ENCODE measurements at places on chromosomes 1 and 21.

- no peak for DNase-seq
These were observed 1290.7 kb upstream of the ADGRL2 start for GRCh38 chr1:80509965-80510522.

GRCh38 chr1:79749607-79750006 lies 743.1 kb upstream of the ADGRL4 start:
- no peak for DNase-seq

DNA sequence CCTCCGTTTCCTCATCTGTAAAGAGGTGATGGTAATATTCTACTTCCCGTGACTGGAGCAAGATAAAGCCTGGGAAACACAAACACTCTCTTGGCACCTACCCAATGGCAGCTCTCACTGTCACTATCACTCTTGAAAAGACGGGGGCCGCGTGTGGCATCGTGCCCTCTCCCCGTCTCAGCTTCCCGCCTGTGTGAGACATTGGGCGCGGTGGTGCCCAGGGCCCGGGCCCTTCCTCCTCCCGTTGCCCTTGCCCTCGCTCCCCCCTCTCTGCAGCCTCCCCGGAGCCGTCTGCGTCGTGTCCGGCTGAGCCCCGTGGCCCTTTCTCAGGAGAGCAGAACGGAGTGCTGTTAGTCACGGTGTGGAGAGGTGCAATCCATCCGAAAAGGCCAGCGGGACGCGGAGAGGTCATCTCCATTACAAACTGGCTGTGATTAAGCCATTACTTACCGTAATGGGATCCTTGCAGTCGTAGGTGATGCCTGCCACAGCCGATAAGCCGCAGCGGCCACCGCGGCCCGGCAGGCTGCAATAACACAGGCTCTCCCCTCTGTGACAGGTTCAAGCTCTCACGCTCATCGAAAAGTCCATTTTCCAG lies 156.4 kb upstream of the ZC3H12A start:
- no peak for DNase-seq

- no peak for DNase-seq
These were observed 17.1 kb downstream of the FBLIM1 start for GRCh38 chr1:15775706-15776105.

DNA sequence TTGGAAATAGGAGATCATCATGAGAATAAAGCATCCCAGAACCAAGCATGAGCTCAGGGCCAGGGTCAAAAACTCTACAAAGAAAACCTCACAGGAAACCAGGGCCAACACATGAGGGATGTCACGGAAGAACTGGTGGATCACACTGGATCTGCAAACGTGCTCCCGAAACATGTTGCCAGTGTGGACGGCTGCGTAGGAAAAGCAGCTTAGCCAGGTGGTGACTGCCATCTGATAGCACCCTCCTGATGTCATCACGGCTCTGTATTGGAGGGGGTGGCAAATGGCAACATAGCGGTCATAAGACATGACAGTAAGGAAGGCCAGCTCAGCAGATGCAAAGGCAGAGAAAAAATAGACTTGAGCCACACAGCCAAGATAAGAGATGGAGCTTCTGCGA lies 20.9 kb downstream of the OR14I1 start:
- no peak for DNase-seq

DNA sequence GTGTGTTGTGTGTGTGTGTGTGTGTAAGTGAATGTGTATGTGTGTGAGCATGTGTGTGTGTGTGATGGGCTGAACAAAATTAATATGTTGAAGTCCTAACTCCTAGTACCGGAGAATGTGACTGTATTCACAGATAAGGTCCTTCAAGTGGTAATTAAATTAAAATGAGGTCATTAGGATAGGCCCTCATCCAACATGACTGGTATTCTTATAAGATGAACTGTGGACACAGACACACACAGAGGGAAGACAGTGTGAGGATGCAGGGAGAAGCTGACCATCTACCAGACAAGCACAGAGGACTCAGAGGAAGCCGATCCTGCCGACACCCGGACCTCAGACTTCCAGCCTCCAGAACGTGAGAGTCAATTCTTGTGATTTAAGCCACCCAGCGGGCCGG lies 91.2 kb upstream of the PGBD5 start:
- DNase-seq: no peak

GRCh38 chr1:56084246-56084645 lies 495.1 kb downstream of the PLPP3 start:
- DNase-seq: no peak

DNA sequence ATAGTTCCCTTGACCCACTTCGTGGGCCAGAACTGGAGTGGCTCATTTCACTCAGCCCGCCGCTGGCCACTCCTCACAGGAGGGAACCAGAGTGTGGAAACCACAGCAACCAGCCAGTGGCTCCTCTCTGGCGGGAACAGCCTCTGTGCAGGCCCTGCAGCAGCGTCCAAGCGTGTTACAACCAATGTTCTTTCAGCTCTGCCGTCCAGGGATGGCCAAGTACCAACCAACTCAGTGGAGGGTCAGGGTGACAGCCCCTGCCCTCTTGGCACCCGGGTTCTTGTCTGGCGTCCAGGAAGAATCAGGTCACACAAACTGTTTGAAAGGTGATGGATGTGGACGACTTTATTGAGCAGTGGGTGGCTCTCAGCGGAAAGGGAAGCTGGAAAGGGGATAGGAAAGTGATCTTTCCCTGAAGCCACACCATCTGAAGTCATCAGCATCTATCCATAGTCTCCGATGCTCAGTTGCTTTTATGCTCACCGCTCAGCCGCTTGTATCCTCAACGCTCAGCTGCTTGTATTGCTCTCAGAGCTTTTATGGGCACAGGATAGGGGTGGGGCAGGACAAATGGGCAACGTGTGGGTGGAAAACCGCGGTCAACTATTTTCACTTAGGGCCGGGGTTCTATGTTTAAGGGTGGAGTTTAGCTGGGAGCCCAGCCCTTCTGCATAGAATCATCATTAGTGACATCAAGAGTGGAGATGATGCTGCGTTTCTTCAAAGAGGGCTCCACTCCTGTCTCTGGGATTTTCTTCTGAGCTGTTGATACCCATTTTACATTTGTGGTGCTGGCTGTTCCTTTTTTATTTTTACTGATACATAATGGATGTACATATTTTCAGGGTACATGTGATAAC lies 250.2 kb downstream of the RRAGC start:
- no peak for DNase-seq

GRCh38 chr1:83515578-83516154 lies 483.3 kb downstream of the TTLL7 start:
- DNase-seq: no peak

GRCh38 chr1:209618291-209618690 lies 33.9 kb downstream of the LAMB3 start:
- DNase-seq: no peak

DNA sequence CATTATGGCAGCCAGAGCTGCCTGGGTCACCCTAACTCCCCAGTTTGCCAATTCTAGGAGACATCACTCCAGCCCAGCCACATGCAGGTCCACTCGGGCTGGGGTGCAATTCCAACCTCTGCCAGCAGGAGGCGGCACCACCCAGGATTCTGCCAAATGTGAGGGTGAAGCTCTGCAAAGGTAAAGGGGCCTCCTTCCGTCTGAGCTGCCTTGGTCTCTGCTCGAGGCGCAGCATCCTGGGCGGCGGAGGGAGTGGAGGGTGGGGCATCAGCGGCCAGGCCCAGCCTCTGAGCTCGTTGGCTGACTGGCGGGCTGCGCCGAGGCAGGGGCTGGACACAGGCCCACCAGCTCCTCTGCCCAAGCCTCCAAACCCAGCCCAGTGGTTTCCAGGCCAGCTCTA lies 63.8 kb downstream of the ARHGEF16 start:
- DNase-seq: no peak

DNA sequence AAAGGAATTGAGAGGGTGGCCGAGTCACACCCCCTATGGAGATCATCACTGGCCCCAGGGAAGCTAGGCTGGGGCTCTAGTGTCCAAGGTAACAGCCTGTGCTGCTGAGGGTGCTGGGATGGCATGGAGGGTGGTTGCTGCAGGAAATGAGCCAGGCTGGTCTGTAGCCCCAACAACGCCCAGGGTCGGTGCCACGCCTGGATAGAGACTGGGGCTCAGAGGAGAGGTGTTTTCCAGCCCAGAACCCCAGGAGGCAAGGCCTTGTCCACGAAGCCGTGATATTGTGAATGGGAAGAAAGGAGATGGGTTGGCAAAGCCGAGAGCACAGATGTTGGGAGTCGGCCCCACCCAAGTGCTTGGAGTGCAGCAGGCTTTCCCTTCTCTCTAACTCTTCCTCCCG lies 68.9 kb upstream of the ACTRT2 start:
- DNase-seq: no peak

DNA sequence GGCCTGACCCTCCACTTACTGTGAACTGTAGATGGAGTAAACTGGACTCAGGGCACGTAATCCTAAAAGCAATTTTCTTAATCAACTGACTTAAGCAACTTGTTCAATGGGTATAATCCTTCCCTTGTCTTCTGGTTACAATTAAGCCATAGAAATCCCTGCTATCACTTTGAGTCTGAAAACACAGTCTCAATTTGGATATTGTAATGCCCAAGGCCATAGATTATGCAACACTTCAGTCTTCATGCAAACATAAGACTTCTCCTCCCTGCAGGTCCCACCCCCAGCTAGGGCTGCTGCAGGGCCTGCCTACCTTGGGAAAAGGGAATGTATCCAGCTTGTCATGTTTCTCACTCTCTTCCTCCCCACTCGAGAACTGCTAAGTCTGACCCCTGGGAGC lies 6.2 kb upstream of the SLC5A9 start:
- no peak for DNase-seq

- DNase-seq: no peak
These were observed 119.2 kb downstream of the RWDD3 start for GRCh38 chr1:95353194-95353593.

DNA sequence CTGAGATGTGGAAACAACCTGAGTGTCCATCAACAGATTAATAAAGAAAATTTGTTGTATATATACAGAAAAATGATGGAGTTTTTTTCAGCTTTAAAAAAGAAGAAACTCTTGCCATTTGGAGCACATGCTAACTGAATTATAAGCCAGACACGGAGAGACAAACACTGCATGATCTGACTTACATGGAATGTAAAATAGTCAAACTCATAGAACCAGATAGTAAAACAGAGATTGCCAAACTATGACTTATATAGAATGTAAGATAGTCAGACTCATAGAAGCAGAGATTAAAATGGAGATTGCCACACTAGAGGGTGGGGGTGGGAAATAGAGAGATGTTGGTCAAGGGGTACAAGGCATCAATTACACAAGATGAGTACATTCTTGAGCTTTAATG lies 1786.6 kb downstream of the PLA2G4A start:
- no peak for DNase-seq

DNA sequence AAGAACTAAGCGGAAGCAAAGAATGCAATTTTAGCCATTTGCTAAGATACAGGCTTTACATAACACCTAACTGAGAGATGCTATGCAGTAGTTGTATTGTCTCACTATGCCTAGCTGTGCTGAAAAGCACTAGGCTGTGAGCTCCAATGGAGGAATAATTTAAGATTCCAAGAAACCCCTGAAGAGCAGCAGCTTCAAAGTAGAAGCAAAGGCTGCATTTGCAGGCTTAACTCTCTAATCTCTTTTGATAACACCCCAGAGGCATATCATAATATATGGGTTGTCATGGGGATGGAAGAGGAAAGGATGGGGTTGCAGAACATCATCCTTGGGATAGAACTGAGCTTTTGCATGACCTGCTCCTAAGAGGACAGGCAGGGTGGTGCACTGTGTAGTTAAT lies 102.0 kb downstream of the ERG start:
- DNase-seq: no peak

DNA sequence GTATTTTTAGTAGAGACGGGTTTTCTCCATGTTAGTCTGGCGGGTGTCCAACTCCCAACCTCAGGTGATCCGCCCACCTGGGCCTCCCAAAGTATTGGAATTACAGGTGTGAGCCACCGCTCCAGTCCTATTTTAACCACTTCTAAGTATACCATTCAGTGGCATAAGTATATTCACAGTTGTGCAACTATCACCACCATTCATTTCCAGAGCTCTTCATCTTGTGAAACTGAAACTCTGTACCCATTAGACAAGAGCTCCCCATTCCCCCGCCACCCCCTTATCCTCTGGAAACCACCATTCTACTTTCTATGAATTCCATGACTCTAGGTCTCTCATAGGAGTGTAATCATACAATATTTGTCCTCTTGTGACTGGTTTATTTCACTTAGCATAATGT lies 40.2 kb upstream of the CAMTA1 start:
- no peak for DNase-seq

GRCh38 chr1:203954293-203954692 lies 92.9 kb downstream of the SNRPE start:
- no peak for DNase-seq

- no peak for DNase-seq
These were observed 291.5 kb downstream of the AKT3 start for GRCh38 chr1:243558576-243558975.

DNA sequence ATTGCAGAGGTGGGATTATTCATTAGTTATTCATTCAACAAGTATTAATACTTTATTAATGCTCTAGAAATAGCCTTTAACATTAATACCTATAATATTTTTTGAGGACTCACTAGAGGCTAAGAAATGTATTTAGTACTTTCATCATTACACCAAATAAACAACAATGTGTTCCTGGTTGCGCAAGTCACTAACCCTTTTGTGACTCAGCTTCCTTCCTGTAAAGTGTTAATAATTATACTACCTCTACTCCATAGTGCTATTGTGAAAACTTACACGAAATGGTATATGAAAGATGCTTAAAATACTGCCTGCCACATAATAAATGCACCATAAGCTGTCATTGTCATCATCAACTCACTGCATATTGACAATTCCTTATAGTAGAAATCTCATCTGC lies 431.0 kb downstream of the DPYD start:
- DNase-seq: no peak

DNA sequence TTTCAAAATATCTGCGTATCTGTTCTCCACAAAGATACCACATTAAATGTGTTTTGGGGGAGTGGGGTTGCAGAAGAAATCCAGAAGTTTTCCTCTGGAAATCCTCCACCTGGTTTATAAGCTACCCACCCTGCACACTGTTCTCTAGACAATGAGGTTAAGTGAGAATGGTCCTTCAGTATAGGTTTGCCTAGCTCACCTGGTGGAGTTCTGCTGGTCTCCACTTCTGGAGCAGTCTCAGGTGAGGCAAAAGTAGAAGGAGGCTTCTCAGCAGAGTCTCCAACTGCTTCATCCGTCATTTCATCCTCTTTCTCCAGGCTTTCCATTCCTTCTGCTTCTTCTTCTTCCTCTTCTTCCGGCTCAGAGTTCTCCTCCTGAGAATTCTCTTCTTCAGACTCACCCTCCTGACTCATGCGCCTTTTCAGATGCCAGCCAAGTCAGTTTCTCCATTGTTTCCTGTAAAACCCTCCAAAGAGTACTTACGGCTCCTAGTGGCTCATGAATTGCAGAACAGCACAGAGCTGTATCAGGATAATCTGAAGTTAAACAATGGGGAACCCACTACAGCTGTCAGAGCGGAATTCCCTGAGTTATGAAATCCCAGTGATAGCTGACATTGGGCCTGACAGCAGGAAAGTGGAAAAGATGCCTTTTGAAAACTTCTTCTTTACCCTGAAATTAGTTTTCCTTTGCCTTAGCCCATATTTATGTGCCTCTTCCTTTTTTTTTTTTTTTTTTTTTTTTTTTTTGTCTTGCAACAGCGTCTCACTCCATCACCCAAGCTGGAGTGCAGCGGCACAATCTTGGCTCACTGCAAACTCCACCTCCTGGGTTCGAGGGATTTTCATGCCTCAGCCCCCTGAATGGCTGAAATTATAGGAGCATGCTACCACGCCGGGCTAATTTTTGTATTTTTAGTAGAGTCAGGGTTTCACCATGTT lies 38.5 kb downstream of the MSTO1 start:
- no peak for DNase-seq

Data from D721Med (cell line).